Uterus (tissue), 4 donors: ENCODE measurements at places on chromosomes 5 and 9. TPM values are rescaled to one million over a fixed set of nuclear protein-coding genes. Genes with fewer than 3 reads are reported as not detected.

GRCh38 chr5:60196385-60197113 is 303.0 kb upstream of the PDE4D start:
- peak; percentile 47 for DNase-seq

DNA sequence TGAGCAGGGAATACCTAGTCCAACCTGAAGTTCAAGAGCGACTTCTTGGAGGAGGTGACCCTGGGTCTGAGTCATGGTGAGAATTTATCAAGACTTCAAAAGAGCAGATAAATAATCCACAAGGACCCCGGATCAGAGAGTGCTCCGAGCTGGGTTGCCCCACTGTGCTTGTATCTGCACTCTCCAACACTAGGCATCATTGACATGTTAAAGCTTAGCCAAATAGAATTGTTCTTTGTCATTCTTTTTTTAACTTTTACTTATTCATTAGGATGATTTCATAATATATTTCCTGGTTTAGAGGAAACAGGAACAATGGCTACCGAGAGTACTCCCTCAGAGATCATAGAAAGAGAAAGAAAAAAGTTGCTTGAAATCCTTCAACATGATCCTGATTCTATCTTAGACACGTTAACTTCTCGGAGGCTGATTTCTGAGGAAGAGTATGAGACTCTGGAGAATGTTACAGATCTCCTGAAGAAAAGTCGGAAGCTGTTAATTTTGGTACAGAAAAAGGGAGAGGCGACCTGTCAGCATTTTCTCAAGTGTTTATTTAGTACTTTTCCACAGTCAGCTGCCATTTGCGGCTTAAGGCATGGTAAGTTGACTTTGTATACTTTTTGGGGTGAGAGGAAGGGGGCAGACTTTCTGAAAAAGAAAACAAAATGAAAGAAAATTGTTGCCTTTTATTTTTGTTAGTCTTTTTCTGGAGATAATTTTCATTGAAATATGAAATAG is at the start of gene CARD6:
Gene CARD6 (plus strand): TSS at position 300 of the 738 bp plus-strand sequence. CDS start 16 bp downstream, at position 316.
- DNase-seq = no peak

- DNase-seq = no peak
Measured at GRCh38 chr9:114258866-114259797, 63.8 kb upstream of the ORM1 start.

DNA sequence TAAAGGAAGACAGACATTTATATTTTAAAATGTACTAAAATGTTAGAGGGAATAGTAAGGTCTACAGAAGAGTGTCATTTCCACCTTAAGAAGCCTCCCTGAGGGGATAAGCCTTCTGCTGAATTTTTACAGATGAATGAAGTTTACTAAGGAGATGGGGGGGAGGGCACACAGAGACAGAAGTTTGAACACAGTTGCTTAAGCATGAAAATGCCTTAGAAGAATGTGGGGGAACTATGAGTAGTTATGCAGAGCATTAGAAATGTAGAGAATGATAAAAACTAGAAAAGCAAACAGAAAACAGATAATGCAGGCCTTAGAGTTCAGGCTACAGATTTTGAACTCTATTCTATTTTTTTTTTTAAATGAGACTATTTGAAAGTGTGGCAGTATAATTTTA is 232.2 kb upstream of the VLDLR start:
- DNase-seq = no peak

DNA sequence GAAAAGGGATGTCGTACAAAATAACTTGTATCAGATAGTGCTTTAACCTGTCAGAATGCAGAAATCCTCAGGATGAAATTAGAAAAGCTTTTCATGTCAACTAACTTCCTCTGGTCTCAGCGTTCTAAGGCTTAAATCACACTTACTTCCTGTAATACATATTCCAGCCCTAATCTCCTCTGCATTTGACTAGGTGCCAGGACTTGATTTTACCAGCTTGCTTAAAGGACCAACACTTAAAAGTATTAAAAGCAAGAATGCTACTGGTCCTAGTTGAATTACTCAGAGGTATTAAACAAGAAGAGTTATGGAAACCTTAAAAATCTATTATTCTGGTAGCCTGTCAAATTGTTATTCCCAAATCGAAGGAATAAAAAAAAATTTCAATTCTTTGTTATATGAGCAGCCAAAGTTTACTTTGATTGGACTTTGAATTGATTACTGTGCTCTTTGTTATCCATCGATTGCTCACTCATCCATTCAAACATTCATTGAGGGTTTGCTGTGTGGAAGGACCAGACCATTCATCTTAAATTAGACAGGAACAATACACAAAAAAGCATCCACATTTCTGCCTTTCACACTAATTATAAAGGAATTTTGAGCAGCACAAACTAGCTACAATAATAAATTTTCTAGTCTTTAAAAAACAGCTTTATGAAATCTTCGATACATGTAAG is 108.7 kb downstream of the MUSK start:
- no peak for DNase-seq

DNA sequence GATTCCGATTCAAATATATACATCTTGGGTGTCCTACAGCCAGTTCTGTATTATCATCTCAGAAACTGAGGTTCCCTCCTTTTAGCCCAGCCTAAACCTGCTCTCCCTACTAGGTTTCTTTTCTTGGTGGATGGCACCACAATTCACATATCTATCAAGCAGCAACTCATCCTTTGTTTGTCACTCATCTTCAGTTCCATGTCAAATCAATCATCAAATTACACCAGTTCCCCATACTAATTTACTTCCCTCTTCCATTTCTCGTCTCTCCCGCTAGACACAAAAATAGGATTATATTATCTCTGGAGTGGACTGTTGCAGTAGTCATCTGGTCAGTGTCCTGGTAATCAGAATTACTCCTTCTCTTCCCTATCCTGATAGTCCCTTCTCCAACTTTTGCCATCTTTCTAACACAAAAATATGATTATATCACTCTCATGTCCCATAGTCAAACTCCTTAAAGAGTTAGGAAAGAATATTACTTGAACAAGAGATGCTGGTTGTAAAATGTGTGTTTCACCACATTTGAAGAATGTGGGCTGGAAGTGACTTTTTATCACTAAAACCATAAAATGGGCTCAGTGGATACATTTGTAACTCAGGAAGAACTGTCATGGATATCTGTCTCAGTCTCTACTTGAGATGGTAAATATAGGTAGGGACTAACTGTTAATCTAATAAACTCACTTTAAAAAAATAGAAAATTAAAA is 69.1 kb upstream of the RICTOR start:
- DNase-seq = no peak

DNA sequence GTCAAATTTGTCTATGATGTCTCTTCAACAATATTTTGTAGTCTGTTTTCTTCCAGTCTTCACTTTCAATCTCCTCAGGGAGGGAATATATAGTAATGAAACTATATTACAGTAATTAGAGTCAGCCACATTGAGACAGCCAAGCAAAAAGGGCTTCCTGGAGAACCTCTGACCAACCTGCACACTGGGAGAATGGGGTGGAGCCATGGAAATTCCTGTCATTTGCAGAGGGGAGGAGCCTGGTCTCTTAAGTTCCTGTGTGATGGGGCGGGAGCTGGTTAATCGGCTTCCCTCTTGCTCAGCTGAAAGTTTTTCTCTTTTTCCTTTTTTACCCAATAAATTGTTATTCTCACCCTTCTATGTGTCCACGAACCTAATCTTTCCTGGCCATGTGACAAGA is 1220.0 kb downstream of the PTPRD start:
- DNase-seq = no peak

DNA sequence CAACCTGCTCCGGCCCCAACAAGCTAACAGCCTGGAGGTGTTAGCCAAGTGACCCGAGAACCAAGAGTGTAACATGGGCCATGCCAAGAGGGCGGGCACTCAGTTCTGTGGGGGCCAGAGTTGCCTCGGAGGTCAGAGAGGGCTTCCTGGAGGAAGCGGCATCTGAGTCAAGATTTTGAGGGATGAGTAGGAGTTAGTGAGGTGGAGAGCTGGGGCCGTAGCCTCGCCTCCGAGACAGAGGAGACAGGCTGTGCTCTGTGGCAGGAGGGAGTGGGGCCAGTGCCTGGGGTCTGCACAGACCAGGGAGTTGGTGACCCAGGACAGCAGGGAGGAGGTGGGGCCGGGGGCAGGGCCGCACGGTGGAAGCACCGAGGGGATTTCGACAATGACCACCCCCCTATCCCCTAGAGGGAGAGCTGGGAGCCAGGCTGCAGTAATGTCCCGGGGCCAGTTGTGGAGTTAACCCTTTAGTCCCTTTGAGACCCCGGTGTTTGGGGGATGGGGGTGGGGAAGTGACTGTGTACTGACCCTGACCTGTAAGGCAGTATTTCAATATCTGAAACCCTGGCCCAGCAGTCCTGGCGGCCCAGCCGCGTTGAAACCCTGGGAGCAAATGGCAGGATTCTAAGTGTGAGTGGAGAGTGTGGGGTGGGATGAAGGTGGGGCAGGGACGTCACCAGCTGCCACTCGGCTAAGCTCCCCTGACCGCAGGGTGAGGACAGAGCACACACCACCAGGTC is 148.7 kb upstream of the COL5A1 start:
- no peak for DNase-seq

DNA sequence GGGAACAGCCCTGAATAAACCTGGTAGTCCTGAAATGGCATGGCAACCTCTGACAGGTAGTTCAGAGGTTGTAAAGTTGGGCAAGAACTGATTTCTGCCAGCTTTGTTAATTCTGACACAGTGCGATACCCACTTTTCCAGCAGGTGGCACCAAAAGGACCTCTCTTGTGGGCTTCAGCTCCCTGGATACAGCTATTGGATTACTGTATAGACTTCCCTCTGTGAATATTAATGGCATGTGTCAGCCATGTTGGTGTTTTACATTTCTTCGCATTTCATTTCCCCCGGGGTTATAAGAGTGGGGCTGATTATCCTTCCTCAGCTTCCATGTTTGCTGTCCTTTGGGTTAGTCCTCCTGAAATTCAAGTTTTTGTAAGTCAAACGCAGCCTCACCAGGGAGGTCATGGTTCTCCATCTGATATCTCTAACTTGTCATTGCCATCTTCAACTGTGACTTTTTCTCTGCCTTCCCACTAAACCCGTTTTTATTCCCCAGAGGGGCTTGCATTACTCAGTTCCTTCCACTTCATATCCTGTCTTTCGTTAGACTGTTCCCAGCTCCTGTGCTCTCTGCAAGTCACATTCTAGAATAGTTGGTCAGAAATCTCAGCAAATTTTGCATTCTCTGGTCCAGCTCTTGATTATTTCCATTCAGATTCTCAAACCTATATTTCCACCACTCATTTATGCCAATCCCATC is 135.6 kb downstream of the LIFR start:
- peak; percentile 48 for DNase-seq

GRCh38 chr9:13064676-13065075 is 214.8 kb downstream of the MPDZ start:
- no peak for DNase-seq

- no peak for DNase-seq
Measured at GRCh38 chr9:75810063-75810462, 80.4 kb upstream of the PCSK5 start.

DNA sequence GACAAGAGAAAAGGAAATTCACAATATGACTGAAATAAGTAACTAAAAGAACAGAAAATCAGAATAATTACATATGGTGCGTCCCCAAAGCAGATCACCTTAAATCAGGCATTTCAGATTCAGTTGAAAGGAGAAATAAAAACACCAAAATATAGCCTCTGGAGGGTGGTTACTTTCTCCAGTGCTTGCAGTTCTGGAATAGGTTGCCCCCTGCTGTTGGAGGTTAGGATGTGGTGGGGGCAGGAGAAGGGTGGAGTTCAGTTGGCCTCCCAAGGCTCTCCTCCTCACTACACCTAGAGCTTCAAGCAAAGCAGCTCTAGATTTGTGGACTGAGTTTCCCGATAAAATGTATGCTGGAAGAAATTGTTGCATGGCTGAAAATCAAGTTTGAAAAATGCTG is 338.2 kb upstream of the TLE4 start:
- DNase-seq = no peak

GRCh38 chr9:99822109-99822805 is 572 bp downstream of the NR4A3 start:
- DNase-seq = peak; percentile 37

DNA sequence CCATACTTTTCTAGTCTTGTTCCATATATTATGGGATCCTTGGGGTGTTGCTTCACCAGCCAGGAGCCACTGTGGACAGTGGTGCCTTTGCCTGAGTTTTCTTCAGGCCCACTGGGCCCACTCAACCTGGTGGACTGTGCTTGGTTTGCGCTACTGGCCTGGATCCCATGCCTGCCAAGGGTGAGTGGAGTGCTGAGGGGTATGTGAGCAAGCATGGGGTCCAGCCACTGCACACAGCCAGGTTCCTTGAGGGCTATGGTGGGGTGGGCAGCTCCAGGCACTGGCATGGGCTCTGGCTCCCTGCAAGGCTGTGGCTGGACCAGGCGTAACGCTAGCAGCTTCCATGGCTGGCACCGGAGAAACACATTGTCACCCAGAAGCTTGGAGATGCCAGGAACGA is 13.2 kb upstream of the PRR16 start:
- DNase-seq = no peak

DNA sequence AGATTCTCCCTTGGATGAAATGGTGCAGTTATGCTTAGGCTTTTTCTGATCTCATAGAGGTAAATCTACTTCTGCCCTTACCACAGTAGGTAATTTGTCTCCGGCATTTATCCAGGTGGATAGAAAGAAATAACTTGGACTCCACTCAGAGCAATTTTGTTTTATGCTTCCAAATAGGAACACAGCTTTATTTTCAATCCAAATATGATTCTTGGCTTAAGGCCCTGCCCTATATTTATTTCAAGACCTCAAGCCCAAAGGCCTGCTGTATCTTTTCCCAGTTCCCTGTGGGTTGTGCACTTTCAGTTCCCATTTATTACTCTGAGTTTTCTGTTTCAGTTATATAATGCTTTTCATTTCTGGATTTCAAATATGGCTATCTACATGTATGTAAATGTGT is 274.2 kb upstream of the SMC2 start:
- no peak for DNase-seq

DNA sequence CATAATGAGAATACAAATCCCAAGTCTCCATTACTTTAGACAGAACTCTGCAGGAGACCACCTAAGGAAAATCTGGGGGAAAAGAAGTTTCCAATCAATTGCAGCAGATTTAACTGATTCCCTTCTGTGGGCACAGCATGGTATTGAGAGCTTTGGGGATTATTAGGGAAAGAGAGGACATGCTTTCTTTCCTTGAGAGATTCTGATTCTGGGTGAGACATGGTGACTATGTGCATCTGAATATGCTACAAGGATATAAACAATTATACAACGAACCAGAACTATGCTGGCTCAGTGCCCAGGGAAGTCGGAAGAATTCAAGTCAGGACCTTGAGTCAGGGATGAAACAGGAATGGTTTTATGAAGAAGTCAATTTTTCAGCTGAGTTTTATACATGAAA is 183.7 kb downstream of the PDE4D start:
- DNase-seq = no peak

GRCh38 chr5:1536871-1537602 is 13.3 kb upstream of the LPCAT1 start:
- no peak for DNase-seq

- no peak for DNase-seq
Measured at GRCh38 chr9:33192493-33193255, 25.5 kb upstream of the B4GALT1 start.

GRCh38 chr9:97617939-97618416 is 15.2 kb downstream of the TSTD2 start:
- DNase-seq = no peak

The FBP2 gene
- not detected for total RNA-seq

The PCDHGB2 gene
- 11.5 TPM for total RNA-seq

The ADAMTS19 gene
- total RNA-seq = 1.2 TPM

The FREM1 gene
- total RNA-seq = 17.1 TPM

The MCC gene
- 29.8 TPM for total RNA-seq

The CCL27 gene
- total RNA-seq = not detected

The CDH6 gene
- 23.4 TPM for total RNA-seq

The TIMD4 gene
- total RNA-seq = 1.0 TPM

The TSSK1B gene
- not detected for total RNA-seq

The GLDC gene
- 0.79 TPM for total RNA-seq

The NR2F1 gene
- 52.1 TPM for total RNA-seq

The PRR16 gene
- total RNA-seq = 19.7 TPM

The NR5A1 gene
- total RNA-seq = not detected
